Activated CD4-positive, alpha-beta T cell treated with anti-CD3 and anti-CD28 coated beads, Interleukin-2, amount 50 U/mL, for 4 hours (primary cell): ENCODE measurements at places on chromosomes 7 and 10.

- no peak for DNase-seq
These were observed 643.1 kb upstream of the SEMA3D start for GRCh38 chr7:85829817-85830432.

DNA sequence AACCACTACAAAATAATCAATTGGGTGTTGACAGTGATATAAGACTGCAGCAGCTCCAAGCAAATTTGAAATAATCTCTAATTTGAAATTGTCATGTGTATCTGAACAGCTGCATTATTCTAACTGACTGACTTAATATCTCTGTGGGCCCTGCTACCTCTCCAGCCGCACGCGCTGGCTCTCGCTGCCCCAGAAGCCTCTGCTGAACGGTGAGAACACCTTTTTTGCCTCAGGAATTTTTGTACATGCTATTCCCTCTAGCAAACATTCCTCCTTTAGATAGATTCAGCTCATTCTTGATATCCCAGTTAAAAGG lies 155.9 kb upstream of the MDFIC start:
- no peak for DNase-seq

DNA sequence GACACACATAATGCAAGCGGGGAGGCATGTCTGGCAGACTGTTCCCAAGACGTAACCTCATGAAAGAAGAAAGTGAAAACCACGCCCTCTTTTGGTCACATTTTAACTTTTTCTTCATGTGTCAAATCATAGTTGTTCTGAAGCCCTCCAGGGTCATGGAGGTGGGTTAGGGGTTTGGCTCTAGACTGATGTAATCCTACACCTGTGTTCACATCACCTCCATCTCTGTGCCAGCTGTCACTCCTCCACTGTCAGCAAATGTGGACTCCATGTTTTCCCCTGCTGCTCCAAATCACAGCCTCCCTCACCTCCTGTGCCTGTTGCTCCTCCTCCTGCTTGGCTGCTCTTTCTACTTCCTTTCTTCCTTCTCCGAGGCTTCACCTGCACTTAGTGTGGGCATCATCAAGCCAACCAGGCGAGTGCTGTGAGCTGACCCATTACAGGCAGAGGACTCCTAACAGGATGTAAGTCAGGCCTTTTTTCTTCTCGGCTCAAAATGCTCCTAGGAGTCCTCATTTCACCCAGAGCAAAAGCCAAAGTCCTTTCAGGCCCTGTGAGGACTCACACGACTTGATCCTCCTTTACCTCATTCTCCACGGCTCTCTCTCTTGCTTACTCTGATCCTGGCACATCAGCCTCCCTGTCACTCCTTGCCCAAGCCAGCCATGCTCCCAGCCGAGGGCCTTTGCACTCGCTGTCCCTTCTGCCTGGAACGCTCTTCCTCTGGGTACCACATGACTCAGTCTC lies 66.4 kb upstream of the IFRD1 start:
- no peak for DNase-seq

GRCh38 chr7:12783421-12784095 lies 96.1 kb downstream of the ARL4A start:
- DNase-seq = no peak

DNA sequence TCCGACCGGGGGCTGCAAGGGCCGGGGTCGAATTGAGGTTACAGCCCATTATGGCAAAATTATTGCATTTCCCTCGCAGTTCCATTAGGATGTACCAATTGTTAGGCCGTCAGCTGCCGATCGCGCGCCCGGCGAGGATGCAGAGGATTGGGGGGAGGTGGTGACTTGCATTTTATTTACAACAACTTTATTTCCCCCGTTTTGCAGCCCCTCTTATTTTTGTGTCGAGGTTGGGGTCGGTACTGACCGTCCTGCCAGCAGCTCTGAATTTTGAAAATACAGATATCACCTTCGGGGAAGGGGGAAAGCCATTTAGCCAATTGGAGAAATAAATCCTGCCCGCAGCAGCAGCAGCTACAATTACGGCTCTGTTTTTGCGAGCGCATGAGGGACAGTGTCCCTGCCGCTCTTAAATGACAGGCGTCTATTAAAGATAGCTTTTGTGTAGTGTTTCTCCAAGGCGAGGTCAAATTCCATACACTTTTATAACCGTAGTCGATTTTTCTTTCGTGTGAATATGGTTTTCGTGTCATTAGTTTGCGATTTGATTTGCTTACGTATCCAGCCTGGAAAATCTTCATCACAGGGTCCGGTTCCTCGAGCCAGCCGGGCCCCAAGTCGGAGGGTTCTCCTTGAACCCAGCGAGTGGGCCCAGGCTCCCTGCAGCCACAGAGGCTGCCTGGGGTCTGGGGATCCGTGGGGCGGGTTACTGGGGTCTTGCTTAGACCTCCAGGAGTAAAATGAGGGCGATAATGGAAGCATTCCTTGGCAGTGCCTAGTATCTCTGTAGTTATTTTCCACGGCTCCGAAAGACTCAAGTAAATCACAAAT lies 684 bp upstream of the HOXA5 start:
- no peak for DNase-seq

GRCh38 chr7:129376076-129376777 lies 58.0 kb upstream of the STRIP2 start:
- DNase-seq = peak; percentile 35

DNA sequence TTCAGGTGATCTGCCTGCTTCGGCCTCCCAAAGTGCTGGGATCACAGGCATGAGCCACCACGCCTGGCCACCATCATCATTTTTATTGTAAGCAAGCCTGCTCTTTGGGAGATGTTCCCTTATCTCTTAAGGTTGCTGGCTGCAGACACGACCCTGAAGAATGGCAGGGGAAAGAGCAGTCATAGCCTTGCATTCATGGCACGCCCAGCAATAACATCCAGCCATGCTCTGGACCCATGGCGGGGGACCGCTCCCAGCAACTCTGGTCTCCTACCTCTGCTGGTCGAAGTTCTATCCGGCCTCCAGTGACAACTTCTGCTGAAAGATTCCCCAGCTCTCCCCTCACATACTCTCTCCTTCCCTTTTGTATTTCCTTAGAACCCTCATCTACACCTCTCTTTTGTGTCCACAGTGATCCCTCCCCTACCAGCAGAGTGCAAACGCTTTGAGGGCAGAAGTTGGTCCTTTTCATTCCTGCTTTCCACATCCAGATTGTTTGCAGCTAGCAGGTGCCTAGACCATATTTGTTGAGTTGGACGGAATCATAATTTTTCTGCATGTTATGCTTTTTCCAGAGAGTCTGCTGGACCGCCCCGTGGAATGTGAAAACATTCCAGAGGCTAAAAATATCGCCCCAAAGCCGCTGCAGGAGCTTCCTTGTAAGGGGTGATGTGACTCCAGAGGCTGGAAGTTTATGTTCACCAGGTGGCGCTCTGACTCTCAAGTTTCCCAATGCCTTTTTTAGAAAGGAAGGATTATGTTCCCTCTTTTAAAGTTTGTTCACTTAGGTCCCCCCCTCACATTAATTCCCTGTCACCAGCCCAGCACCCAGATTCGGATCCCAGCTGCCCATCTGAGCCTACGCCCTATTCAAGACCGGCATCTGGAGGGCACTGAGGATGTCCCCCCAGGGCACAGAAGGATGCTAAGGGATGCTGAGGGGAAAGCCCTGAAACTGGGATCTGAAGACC lies 4.3 kb upstream of the MARVELD1 start:
- peak; percentile 42 for DNase-seq

GRCh38 chr7:11795231-11795630 lies 36.8 kb downstream of the THSD7A start:
- no peak for DNase-seq

DNA sequence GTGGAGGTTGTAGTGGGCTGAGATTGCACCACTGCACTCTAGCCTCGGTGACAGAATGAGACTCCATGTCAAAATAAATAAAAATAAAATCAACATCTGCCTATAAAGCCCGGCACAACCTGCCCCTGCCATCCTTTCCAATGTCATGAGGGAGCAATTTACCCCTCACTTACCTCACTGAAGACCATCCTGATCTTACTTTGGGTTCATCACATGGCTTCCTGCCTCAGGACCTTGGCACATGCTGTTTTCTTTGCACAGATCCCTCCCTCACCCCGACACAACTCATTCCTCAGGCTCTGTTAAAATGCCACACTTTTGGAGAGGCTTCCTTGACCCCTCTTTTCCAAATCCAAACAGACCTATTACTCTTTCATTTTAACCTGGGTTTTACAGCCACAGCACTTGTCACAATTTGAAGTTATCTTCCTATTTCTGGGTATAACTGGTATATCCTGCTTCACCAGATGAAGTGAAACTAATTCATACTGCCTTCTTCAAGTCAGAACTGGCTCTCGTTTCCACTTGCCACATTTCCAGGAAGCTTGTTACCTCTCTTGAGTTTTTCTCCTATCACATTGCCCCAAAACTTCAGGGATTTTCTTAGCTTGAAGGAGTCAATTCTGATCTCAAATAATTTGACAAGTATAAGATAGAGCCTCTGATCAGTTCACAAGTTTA lies 69.3 kb upstream of the PARD3 start:
- DNase-seq = no peak

- no peak for DNase-seq
These were observed 117.0 kb upstream of the BTBD16 start for GRCh38 chr10:122154031-122154544.

DNA sequence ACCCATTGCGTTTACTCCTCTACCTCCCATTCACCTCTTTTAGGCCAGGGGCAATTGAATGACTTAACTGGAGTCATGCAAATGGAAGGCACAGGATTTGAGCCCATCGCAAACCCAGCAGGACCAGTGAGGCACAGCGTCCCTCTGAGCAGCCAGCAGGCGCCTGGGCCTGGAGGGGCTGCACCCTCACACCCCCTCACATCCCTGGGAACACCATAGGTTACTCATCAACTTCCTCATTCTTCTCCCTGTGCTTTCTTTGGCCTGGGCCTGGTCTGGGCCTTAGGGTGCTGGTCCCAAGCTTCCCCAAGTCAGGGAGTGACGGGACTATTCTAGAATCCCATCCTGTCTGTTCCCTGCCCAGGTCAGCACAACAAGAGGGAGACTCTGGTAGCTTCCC lies 169.4 kb upstream of the EEPD1 start:
- no peak for DNase-seq

- no peak for DNase-seq
These were observed 57.0 kb upstream of the DKK1 start for GRCh38 chr10:52256832-52257691.

DNA sequence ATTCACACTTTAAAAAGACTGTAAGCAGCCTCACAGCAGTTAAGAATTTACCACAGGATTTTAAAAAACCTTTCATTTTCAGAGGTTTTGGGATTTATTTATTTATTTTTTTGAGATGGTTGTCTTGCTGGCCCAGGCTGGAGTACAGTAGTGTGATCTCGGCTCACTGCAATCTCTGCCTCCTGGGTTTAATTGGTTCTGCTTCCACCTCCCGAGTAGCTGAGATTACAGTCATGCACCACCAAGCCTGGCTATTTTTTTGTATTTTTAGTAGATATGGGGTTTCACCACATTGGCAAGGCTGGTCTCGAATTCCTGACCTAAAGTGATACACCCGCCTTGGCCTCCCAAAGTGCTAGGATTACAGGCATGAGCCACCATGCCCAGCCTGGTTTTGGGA lies 19.1 kb downstream of the MINDY4 start:
- DNase-seq = no peak

DNA sequence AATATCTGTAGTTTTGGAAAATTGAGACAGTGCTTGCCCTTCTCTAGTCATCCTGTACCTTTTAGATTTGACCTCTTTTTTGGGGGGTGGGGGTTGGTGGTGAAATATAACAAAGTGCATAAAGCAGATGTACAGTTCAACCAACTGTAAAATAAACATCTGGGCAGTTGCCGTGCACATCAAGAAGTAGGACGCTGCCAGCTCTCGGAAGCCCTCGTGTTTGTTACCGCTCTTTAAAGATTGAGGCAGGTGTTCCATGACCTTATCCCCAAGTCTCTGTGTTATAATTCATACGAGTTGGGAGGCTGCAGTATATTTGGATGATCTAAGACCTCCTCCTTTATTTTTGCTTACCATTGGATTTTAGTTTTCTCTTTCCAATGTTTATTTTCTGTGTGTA lies 55.1 kb downstream of the SDK1 start:
- DNase-seq = no peak

- DNase-seq = no peak
These were observed 92.2 kb downstream of the GRK5 start for GRCh38 chr10:119299531-119299930.

- no peak for DNase-seq
These were observed 32.3 kb downstream of the SMURF1 start for GRCh38 chr7:99111591-99111990.
